ENCODE measurements at places on chromosomes 6 and 20.
A peak's percentile ranks its signal among the peaks of the same experiment; 100 is the strongest.

DNA sequence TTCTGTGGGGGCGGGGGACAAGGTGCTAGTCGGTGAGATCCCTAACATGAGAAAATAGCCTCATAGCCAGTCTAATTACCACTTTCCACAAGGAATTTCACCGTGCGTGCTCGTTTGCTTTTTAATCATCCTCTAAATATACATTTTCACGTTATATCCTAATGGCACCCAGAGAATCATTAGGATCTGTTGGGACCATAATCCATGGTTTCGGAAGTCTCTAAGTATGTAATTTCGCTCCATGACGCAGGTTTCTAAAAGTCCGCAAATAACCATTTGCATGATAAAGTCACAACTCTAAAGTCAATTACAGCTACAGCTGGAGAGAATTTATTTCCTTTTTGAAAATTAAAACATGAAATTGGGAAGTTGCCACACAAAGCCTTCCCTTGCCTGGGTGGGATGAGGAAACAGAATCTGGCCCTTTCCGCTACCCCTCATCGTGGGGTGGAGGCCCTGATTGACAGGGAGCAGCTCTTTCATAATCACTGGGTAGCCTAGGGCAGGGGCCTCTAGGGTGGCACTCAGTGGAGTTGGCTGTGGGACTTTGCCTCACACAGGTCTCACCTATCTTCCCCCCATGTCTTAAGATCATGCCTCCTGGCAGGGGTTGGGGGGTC lies 81.9 kb downstream of the LRFN2 start:
- no peak for DNase-seq

DNA sequence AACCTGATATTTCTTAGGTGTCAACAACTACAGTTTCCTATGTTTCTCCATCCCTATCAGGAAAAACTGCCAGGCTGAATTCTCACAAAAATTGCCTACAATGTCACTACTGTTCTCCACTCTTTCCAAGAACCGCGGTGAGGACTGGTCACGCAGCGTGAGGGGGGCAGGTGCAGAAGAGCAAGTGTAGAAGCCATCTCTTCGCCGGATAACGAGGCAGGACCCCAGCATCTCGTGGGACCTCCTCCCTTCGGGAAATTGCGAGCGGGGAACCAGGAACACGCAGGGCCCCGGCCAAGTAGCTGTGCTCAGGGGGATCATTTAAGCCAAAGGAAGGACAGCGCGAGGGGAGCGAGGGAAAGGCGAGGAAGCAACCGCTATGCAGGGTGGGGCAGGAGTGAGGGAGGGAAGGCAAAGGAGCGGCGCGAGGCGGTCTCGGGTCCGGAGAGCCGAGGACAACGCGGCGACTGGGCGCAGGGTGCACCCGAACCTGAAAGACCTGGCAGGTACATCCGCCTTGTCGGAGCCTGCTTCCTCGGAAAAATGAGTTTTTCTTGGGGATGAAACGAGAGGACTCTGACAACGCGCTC lies 559 bp downstream of the APMAP start:
- peak; percentile 58 for DNase-seq

DNA sequence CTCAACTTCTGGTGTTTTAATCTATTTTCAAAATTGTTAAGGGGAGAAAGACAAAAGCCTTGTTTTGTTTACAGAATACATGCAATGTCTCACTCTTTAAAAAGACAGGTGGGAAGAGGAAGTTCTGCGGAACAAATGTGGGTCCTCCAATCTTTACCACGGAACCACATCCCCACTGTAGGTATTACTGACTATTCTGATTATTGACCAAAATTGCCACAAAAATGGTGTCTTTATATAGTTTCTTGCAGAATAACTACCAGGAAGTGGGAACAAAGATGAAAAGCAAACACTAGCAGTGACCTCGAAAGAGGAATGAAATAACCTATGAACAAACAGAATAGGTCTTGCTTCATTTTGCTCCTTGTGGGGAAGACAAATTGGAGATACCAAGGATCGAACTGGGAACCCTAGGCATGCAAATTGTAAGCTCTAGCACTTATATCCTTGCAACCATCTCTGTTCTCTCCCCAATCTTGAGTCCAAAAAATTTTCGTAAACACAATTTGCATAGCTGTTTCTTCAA lies 106.7 kb downstream of the GPX5 start:
- DNase-seq: no peak

DNA sequence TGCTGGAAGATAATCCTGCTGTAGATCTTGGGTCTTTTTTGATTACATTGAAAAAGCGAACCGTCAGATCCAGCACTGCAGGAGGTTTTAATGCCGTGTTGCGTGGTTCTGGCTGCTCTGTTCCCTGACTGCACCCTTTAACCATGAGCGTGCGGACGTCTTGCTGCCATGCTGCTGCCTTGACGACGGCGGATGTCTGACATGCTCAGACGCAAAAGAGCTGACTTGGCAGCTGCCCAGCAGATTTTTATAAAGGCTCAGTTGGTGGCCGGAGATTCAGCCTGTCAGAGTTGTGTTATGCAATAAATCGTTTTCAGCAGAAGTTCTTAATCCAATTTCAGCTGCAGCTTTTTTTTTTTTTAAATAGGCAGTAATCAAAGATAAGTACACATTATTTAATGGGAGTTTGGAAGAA lies 119.4 kb downstream of the JARID2 start:
- peak; percentile 92 for DNase-seq

DNA sequence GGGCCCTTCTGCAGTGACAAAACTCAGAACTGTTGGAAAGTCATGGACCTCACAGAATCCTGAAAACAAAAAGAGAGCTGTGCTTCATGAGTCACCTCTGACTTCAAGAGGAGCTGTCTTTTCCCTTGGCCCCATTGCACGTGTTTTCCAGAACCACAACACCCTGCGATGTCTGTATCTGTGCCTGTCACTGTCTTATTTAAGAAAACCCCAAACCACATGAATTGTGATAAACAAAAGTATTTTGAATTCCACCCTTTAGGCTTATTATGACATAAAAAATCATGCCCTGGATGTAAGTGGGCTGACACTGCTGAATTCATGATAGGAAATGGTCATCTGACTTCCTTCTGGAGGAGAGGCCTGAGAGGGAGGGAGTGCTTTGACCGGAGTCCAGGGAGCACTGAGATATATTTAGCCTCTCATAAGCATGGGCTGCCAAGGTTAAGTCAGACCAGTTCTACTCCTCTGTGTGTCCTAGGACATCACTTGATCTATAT lies 96.4 kb upstream of the DUSP22 start:
- no peak for DNase-seq

DNA sequence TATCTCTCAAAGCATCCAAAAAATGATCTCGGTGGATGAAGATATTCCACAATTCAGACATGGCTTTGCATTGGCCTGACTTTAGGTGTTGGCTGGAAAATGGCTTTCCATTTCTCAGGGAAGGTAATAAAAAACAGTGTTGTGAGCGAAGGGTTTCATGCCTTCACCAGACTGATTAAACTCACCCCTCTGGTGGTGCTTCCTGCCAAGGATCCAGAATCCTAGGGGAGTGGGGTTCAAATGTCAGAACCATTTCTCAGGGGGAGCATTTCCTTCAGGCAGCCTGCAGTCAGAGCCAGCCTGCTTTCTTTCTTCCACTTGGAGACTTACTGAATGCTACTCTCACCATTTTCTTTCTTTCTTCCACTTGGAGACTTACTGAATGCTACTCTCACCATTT lies 45.7 kb upstream of the SMIM28 start:
- DNase-seq: no peak

DNA sequence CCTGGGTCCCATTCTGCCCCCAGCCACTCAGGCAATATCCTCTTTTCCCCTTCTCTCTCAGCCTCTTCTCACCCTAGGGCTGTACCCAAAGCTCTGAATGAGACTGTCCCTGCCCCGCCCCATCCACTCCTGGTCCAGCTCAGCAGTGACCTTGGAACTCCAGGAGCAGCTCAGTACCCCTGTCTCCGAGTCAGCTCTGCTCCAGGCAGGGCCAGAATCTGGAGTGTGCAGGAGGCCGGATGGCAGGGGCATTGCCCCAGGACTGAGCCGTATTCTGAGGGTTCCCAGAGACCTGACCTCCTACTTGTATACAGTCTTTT lies 2.0 kb upstream of the RAET1G start:
- DNase-seq: no peak

- DNase-seq: no peak
These were observed 104.0 kb downstream of the GJA1 start for GRCh38 chr6:121539439-121539838.

GRCh38 chr20:23347791-23348190 lies 2.8 kb upstream of the NXT1 start:
- DNase-seq: no peak

DNA sequence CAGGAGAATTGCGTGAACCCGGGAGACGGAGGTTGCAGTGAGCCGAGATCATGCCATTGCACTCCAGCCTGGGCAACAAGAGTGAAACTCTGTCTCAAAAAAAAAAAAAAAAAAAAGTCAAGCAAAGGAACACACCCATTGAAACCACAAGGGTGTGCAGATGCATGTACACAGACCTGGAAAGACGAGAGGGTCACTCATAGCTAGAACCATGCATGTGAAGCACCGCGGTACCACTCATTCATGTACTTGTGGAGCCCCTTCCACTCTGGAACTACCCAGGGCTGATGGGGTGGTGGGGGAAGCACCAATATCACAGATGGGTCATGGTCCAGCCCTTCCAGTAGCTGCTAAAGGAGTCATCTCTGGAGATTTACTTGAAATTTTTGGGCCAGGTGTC lies 7.4 kb upstream of the TJAP1 start:
- DNase-seq: no peak

DNA sequence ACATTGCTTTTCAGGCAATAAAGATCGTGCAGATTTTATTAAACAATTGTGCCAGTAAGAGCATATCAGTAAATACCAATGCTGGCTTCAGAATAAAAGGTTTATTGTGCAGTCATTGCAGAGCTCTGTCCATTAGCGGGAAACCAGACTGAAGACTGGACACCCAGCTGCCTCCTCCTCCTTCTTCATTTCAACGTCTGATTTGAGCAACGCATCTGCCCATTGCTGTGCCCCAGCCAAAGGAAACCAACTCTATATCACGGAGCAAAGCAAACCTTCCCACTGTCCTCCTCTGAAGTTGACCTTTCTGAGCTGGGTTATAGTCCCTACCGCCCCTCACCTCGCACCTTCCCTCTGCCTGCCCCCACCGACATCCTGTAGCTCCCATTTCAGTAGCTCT lies 80.8 kb downstream of the SLC22A23 start:
- DNase-seq: no peak

- DNase-seq: no peak
These were observed 25.6 kb downstream of the FILIP1 start for GRCh38 chr6:75467966-75468365.

DNA sequence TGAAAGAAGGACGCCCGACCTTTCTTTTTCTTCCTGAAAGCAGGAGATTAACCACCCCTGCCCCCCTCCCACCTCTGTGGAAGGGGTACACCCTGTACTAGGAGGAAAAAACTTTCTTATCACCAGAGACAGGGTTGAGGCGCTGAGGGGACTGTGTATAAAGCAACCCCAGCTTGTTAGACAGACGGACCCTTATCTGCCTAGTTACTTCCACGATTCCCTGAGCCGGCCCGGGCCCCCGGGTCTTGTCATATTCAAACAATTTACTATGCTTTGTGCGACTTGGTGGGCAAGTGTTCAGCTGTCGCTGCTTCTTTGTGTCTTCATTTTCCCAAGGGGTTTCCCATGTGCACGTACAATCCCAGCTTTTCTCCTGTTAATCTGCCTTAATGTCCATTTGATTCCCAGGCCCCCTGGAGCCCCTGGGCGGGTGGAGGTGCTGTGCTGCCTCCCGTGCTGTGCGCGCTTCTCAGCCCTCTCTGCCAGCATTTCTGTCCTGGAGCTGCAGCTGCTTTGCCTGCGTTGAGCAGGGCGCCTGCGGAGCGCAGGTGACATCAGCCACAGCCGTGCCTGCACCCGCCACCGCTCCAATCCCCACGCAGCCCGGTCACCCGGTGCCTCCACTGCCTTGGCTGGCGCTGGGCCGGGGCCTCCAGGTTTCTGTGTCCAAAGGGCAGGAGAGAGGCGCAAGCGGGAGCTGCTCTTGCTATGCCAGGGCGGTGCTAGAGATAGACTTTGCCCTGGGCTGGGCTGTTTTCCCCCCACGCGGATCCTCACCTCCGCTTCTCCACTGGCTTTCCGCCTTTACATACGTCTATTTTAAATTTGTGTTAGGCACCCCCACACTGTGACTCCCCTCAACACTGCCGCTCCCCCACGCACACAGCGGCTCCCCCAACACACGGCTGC lies 96.2 kb downstream of the TTLL2 start:
- no peak for DNase-seq

- no peak for DNase-seq
These were observed 69.7 kb upstream of the NHSL1 start for GRCh38 chr6:138568997-138569396.

- no peak for DNase-seq
These were observed 2.7 kb downstream of the MOCS1 start for GRCh38 chr6:39931607-39932006.

DNA sequence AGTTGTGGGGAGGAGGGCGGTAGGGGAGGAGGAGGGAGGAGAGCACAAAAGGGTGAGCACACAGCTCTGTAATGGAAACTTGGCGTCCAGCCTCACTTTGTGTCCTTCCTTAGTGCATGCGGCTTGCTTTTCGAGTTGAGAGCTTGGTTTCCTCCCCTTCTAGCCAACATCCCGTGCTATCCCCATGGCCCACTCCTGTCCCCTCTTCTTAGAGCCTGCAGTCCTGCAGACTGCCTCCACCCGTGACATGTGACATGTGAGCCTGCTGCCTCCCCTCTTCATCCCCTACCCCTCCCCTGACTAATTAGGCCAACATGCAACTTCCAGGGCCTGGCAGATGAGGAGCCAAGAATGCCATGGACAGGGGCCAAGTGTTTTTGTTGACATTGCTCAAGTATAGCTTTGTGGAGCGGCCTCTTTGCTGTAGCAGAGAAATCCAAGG lies 63.2 kb downstream of the SLC24A3 start:
- DNase-seq: no peak

- no peak for DNase-seq
These were observed 39.2 kb downstream of the TMEM242 start for GRCh38 chr6:157283900-157284737.

DNA sequence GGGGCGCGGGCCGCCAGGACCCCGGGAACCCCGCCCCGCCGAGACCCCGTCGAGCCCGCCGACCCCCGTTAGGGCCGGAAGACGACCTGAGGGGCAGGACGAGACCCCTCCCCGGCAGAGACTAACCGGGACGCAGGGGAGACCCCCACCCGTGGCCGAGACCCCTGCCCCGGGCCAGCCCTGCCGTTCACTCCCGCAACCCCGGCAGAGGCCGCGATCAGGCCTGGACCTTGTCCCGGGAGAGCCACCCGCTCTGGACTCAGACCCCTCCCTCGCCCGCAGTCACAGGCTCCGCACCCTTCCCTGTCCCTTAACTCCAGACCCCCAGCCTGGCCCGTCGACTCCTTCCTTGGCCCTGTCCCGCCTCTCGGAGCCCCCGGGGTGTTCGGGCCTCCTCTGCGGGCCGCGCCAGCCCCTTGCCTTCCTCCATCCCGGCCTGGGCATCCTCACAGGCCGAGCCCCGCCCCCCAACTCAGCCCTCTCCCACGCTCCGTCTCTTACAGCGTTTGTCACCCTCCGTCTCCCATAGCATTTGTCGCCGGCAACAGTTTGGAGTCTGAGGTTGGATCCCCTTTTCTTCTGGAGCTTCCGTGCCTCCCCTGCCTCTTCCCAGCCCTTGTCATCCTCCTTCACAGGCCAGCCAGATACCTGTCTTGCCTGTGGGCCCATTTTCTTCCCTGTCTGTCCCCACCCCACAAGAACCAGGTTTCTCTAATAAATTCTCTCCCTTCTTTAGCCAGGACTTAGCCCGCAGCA lies 569 bp downstream of the TCEA2 start:
- no peak for DNase-seq

- DNase-seq: no peak
These were observed 30.9 kb upstream of the XRN2 start for GRCh38 chr20:21272279-21272678.
